ENCODE measurements at places on chromosomes 6 and 20.

- no peak for DNase-seq
Measured at GRCh38 chr6:90978046-90978445, 391.2 kb upstream of the MAP3K7 start.

DNA sequence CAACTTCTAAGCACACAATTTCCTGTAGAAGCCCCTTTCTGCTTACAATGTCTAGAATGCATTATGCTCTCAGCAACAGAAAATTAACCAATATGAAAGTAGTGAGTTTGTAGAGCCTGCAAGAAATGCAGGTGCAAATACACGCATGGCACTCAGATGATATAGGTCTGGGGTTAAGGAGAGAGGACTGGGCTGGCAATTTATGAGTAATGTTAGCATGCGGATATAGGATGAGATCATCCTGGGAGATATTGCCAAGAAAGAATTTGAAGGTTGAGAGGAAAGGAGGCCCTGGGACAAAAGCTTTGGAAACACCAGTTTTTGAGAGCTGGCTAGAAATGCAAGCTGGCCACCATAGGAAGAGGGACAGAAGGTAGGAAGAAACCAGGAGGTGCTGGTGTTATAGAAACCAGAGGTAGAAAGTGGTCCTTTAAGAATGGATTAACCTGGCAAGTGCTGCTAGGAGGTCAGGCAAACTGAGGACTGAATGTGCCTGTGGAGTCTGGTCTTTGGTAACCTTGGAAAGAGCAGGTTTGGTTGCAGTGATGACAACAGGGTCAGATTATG is 183.2 kb upstream of the MYLIP start:
- DNase-seq, result no peak

DNA sequence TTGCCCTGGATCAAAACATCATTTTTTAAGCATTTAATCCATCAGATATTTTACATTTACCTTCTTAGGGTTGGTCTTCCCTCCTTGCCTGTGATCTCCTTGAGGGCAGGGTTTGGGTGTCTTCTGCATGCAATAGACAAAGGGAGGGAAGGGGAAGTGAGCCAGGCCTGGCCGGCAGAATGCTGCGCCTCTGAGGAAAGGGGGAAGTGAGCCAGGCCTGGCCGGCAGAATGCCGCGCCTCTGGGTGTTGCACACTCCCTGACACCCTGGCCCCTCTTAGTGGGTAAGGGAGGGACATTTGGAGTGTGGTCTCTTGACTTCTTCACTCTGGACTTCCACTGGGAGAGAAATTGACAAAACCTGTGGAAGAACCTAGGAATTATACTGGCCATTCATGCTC is 12.4 kb downstream of the PSMF1 start:
- DNase-seq, result peak; percentile 37

GRCh38 chr6:90502866-90503407 is 83.9 kb downstream of the MAP3K7 start:
- DNase-seq, result no peak

DNA sequence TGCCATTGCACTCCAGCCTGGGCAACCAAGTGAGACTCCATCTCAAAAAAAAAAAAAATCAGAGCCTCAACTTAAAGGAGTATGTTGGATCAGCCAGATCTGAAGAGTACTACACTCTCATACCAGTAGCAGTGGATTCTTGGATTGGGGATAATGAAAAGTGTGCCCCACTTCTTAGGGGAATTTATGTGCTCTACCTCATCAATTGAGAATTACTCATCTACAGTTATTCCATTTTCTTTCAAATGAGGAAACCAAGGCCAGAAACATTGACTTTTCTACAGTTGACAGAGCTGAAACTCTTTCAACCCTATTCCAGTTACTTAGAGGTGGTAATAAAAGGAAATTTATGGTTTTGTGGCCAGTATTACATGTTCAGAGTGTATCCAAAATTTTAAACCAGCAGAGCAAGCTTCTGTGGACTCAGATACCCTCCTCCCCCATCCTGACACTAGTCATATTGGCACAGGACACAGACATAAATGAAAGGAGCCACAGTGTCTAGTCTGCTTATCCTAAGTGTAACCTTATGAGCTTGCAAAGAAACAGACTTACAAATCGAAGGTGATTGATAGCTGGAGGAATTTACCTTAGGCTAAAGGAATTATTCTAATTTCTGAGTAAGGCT is 51.2 kb downstream of the ORC3 start:
- no peak for DNase-seq

GRCh38 chr20:43752561-43753301 is 25.9 kb upstream of the GTSF1L start:
- DNase-seq, result peak; percentile 76

- peak; percentile 29 for DNase-seq
Measured at GRCh38 chr6:33073431-33073871, at the start of gene HLA-DPA1. Gene HLA-DPA1, minus strand, starts transcription at chr6:33073649.

DNA sequence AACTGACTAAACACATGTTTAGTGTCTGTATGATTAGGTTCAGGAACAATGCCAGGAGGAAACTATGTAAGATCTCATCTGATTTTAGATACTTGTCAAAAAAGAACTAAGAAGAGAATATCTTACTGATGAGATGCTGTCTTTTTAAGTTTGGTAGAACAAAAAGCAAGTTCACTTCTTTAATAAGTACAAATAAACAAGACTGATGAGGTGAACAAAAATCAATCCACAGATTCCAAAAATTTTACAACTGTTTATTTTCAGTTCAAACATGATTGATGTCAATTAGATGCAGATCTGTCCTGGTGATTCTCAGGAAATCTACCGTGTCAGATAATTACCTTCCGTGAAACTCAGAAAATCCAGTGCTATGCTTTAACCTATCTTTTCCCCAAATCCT is 24.9 kb downstream of the EPHA7 start:
- DNase-seq, result no peak

Data from femur (tissue), 1 donor.